Stimulated activated CD4-positive, alpha-beta T cell treated with anti-CD3 and anti-CD28 coated beads, Interleukin-2, amount 100 ng/mL, for 24 hours (primary cell): ENCODE measurements at places on chromosomes 2 and 18.

- no peak for DNase-seq
Observed at GRCh38 chr2:237165405-237166276, 80.0 kb downstream of the COPS8 start.

- no peak for DNase-seq
Observed at GRCh38 chr2:21256006-21256405, 132.2 kb downstream of the TDRD15 start.

DNA sequence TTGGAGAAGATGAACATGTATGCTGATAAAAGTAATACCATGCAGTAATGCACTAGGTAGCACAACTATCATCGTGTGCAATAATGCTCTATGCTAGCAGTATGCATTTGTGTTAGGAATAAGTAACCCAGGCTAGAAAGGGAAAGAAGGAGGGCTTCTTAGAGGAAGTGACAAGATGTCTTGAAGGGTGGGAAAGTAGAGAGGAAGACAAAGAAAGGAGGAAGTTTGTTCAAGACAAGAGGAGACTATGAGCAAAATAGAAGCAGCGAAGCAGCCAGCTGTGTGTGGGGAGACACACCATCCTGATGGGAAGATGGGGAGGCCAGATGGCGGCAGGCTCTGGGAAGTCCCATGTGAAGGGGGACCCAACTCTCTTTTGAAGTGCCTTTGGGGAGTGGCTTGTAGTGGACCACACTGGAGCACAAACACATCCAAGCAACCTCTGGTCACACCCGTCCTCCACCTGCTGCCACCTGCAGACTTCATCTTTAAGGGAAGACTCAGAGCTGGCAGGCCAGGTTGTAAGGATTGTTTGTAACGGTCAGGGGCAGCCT is 39.9 kb upstream of the INHBB start:
- DNase-seq: no peak

GRCh38 chr18:75253784-75254183 is 43.2 kb downstream of the TSHZ1 start:
- DNase-seq: no peak

DNA sequence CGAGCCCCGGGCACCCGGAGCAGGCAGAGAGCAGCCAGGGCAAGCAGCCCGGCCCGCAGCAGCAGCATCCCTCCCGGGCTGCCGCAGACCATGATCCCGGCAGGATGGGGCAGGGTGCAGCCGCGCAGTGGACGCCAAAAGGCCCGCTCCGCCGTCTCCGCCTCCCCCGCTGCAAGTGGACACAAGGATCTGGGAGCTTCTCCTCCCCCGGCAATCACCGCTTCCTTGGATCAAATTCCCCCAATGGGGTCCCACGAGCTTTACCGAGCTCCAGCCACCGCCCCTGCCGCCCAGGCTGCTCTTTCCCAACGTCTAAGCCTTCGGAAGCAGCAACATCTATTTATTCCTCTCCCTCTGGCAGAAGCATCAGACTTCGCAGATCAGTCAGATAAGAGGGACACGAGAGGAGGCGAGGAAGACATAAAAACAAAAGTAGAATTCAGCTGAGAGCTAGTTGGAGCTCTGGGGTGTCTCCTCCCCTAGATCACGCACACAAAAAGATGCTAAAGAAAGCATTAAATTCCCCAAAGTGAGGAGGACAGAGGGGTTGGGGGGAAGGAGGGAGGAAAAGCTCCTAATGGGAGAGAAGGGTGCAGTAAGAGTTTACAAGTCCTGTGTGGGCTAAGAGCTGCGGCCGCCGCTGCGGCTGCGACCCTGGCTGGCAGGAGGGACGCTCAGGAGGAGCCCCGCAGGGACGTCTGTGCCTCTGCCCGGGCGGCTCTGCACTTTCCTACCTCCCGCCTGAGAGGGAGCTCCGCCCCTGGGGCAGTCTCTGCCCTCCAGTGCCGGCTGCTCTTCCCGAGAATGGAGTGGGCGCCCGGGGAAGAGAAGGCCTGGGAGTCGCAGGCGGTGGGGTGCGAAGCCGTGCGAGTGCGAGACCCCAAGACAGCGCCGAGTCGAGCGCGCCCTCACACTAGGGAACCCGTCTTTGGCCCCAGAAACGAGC is at the start of gene FRZB:
Gene FRZB (minus strand): TSS at position 177 of the 946 bp plus-strand sequence. CDS start 85 bp downstream, at position 92.
- DNase-seq: peak; percentile 5

DNA sequence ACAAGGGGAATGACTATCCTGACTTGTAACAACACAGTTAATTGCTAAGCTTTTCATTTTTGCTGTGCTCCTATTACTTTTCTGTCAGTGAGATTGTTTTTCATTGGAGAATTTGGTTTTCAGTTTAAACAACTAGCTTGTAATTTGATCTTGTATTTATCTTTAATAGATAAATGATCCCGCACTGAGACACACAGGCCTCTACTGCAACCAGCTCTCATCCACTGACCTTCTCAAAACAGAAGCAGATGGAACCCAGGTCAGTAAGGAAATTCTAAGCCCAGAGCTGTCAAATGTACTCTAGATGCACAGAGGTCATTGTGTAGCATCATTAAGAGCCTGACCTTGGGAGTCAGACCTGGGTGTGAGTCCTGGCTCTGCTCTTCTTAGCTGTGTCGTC is 30.7 kb downstream of the PTRHD1 start:
- no peak for DNase-seq

DNA sequence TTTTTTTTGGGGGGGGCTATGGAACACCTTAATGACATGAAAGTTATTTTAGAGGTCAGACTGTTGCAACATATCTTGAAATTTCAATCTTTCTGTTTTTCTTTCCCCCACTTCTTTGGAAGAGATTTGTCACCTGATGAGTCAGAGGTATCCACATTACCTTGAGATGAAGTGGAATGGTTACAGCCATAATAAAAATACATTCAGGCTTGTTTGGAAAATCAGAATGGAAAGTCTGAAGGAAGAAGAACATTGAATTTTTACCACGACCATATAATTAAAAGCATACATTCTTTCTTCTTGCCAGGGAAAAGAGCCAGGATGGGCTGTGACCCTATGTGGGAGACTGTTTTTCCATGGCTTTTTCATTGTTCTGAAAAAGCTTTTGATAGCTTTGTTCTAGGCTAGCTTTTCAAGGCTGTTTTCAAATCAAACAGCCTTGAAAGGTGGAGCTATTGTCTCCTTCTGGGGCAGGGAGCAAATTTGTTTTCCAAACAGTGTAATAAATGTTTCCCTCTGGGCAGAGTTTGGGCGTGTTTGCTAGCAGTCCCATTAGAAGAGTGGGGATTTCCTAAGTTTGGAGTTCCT is 2.3 kb upstream of the GTF3C3 start:
- no peak for DNase-seq

DNA sequence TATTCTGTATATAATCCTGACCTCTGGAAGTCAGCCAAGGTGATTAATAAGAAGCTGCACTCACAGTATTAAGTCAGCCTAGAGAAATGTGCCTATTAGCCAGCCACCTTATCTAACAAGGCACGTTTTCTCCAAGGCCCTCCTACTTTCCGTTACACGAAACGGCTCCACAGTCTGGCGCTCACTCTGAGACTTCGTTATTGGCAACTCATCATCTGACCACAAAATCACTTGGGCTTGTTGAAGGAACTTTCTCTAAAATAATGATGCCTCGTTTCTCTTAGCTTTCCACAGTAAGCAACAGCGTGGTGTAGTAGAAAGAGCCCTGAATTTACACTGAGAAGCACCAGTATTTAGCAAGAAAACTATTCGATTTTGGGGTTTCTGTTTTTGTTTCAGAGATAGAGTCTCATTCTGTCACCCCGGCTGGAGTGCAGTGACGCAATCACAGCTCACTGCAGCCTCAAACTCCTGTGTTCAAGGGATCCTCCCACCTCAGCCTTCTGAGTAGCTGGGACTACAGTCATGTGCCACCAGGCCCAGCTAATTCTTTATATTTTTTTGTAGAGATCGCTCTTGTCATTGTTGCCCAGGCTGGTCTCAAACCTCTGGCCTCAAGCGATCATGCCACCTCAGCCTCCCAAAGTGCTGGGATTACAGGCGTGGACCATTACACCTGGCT is 53.6 kb upstream of the SLC14A1 start:
- DNase-seq: peak; percentile 41

DNA sequence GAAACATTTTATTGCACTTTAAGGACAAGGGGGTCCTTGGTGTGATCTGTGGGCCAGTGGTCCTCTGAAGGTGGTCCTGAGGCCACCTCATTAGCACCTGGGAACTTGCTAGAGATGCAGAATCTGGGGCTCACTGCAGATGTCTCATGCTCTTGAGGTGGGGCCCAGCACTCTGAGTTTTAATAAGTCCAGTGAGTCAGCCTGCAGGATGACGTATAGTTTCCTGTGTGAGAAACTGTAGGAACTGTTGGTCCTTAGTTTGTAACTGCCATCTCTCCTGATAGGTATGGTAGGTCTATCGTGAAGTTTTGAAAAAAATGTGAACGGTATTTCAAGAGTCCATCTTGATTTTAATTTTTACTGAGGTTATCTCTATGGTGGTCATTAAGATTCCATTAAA is 2.8 kb downstream of the TRPM8 start:
- DNase-seq: no peak

DNA sequence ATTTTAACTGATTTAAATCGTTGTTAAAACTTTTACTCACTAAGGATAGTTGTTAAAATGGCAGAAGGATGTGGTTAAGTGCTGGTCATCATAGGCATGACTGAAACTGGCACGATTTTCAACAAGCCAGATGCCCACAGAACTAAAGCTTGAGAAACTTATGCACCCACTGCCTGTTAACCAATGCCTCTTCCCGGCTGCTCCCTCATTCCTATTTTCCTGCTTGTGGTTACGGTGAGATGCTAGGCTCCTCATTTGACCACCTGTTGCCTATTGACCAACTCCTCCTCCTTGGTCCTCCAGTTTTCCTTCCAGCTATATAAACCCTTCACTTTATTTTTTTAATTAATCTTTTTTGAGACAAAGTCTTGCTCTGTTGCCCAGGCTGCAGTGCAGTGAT is 238.7 kb downstream of the TFCP2L1 start:
- DNase-seq: no peak

- no peak for DNase-seq
Observed at GRCh38 chr2:45353879-45354278, 257.2 kb downstream of the SRBD1 start.

- no peak for DNase-seq
Observed at GRCh38 chr2:220293966-220294365, 666.5 kb downstream of the SLC4A3 start.

- no peak for DNase-seq
Observed at GRCh38 chr2:65381607-65382051, 50.8 kb downstream of the SPRED2 start.

GRCh38 chr18:36580266-36580665 is 248.5 kb downstream of the TPGS2 start:
- DNase-seq: no peak

GRCh38 chr2:74079522-74080341 is 68.0 kb downstream of the BOLA3 start:
- no peak for DNase-seq

GRCh38 chr2:52968043-52968442 is 799.6 kb upstream of the CHAC2 start:
- no peak for DNase-seq

- DNase-seq: no peak
Observed at GRCh38 chr2:13681936-13682335, 950.6 kb upstream of the LRATD1 start.

- DNase-seq: no peak
Observed at GRCh38 chr18:64090876-64091275, 58.0 kb downstream of the LINC00305 start.

GRCh38 chr2:170486730-170487129 is 228.4 kb upstream of the SP5 start:
- no peak for DNase-seq

- peak; percentile 21 for DNase-seq
Observed at GRCh38 chr2:8376603-8377410, 305.0 kb upstream of the ID2 start.

GRCh38 chr18:77478646-77479442 is 229.2 kb downstream of the GALR1 start:
- no peak for DNase-seq

- no peak for DNase-seq
Observed at GRCh38 chr2:217362710-217363109, 502.8 kb upstream of the TNP1 start.

DNA sequence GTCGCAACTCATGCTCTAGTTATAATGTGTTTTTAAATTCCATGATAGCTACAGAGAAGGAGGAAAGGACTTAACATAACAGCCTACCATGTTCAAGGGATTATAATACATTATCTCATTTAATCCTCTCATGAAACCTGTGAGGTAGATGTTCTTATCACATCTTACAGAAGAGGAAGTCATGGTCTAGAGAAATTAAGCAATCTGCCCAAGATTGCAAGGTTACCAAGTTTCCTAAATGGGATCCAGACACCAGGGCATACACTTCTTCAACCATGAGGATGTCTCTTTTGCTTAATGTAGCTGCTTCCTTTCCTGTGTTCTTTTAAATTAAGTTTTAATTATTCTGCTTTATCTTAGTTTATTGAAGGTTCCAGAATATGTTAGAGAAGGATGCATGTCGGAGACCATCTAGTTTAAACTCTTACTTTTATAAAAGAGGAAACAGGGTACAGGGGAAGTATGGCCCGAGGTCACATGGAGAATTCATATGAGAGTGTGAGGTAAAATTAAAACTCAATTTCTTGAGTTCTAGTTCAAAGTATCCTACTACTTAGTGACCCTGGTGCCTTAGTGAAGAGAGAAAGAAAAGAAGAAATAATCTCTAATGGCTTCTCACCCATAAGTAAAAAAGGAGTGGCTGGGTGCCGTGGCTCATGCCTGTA is 3.6 kb upstream of the IL1A start:
- no peak for DNase-seq

- no peak for DNase-seq
Observed at GRCh38 chr2:73939419-73939818, 12.7 kb downstream of the DGUOK start.

DNA sequence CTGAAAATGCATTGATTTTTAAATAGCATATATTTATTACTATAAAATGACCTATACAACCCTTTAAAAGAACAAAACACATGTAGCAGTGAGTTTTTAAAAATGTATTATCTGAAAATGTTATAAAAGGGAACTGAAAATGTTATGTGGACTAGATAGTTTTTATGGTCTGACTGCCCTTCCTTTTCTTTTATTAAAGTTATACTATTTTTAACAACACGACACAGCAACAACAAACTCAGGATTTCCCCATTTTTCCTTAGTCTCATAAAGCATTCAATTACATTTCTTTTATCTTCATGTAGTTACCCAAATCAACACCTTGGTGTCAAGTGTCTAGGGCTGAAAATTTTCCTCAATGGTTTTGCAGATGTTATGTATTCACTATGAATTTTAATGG is 132.8 kb upstream of the TMEFF2 start:
- no peak for DNase-seq

- DNase-seq: no peak
Observed at GRCh38 chr2:67839668-67840067, 223.1 kb downstream of the C1D start.

GRCh38 chr2:233079953-233080835 is 20.1 kb downstream of the INPP5D start:
- DNase-seq: no peak
